ENCODE measurements at places on chromosomes 4 and X.
A peak's percentile ranks its signal among the peaks of the same experiment; 100 is the strongest.

- DNase-seq = no peak
These were observed 47.0 kb downstream of the FTHL17 start for GRCh38 chrX:31024866-31025265.

- no peak for DNase-seq
These were observed 123.8 kb downstream of the LUZP4 start for GRCh38 chrX:115413246-115413878.

DNA sequence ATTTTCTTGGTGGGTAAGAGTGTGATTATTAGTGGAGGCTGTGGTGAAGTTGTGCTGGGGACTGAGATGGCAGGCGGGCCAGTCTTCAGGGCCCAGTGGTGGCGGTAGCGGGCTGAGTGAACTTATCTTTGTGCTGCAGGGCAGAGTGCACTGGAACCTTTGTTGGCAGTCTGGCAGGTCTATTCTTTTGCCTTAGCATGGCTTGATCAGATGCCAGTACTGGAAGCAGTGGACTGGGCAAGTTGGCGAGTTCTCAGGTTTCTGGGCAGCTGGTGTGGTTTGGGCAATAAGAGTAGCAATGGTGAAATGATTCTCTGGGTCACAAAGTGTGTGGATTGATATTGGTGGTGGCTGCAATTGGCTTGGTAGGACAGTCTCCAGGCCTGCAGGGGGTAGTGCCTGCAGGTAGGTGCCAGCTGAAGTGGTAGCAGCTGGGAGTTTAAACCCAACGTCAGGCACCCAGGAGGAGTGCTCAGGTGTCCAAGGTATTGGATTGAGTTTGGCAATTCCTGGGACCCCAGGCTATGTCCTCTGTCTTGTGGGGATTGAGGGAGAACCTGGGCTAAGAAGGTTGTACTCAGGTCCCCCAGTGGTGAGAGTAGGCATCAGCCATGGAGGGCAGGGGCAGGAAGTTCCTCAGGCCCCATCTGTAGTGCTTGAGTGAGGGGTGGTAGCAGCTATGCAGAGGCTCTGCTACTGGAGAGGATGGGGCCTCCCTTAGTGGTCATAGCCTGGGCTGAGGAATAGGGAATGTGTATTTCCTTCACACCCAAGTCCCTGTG, 34.9 kb upstream of the SLC25A14 start:
- no peak for DNase-seq

DNA sequence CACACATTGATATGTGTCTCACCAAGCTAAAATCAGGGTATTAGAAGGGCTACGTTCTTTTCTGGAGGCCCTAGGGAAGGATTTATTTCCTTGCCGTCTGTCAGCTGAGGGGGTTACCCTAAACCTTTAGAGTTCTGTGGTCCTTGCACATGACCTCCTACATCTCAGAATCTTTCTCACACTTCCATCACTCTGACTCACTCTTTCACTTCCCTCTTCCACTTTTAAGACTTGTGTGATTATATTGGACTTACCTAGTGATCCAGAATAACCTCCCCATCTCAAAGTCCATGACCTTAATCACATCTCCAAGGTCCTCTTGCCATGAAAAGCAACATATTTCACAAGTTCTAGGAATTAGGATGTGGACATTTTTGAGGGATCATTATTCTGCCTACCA, 53.6 kb upstream of the FUNDC1 start:
- no peak for DNase-seq

DNA sequence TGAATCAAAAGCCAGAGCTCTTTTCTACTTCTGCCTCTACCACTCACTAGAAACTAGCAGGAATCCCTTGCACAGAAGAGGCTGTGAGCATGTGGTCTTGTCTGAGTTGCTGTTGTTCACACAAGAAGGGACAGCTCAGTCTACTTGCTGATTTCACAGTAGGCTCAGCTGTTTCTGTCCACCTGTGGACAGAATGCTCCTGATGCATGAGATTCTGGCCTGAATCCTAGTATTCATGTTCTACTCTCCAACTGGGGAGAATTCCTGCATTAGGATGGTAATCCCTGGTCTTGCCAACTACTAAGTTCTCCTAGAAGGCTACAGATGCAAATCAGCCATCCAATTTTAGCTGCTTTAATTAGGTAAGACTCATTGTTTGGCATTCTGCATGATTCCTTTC, 112.8 kb downstream of the PPA2 start:
- DNase-seq = no peak

- no peak for DNase-seq
These were observed 99.6 kb downstream of the CEP135 start for GRCh38 chr4:56048383-56048701.

DNA sequence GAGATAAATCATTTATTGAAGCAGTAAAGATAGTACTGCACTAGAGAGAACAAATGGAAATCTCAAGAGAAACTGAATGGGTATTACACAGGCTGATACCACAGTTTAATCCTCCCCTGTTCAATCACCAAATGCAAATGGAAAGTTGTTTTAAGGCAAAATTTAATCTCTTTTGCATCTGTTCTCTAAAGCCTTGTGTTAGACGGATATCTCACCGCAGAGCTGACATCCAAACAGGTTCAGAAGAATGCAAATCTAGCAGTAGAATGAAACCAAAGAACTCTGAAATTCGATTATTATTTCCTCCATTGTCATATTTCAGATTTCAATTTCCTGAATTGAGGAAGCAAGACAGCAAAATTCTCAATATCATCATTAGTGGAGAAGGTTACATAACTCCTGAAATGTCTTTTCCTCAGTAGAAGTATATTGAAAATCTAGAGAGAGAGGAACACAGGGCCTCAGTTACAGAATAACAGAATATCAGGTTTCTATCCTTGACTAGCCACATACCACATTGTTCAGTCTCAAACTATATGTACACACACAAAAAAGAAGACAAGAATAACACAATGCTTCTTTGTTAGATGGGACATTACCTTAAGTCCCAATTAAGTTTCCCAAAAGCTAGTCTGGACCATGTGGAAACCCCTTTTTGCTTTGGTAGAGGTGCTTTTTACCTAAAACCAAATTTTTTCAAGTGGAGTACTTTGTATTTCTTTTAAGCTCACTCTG, 94.1 kb upstream of the BANK1 start:
- no peak for DNase-seq

DNA sequence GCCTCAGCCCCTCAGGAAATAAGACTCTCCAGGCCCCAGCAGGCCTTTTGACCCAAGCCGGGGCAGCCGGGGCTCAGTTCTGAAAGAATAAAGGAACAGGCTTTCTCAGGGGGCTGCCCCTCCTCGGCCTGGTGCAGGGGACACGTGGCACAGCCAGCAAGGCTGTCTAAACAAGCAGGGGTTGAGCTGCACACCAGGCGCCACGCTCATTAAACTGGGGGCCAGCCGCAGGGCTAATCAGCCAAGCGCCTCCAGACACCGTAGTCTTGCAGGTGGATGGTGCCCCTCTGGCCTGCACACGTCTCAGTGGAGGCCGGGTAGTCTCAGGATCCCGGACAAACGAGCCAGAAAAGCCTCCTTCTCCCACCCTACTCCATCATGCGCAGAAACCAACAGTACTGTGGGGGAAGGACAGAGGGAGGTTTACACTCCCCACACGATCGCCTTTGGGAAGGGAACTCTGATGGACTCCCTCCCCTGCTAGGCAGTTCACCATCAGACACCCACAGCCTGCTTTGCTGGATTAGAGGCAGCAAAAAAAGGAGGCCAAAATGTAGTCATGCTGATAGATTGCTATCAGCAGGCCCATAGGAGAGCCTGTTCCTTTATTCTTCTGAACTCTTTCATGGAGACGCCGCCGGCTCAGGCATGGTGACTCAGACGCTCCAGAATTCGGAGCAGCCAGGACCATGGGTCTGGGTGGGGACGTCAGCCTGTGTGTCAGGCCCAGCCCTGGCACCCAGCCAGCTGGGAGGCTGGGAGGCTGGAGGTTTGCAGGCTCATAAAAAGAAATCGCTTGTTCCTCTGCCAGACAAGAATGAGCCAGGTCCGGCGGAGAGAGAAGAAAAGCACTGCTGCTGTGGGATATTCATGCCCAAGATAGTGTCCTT, 342.4 kb downstream of the BCOR start:
- no peak for DNase-seq

DNA sequence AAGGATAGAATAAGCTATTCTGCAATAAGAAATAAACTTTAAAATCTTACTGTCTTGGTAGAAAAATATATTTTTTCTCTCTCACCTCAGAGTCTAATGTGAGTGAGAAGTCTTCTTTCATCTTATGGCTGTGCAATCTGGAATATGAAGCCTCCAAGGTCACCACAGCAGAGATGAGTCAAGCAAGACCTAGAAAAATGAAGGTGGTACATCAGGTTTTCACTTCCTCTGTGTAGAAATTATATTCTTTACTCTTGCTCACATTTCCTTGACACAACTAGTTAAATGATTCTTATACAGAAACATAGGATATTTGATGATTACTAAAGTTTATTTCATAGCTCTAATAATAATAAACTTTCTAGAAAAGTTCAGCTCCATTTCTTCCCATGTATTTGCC, 211.4 kb downstream of the CXXC4 start:
- DNase-seq = no peak

- no peak for DNase-seq
These were observed 3.2 kb upstream of the NEK1 start for GRCh38 chr4:169615467-169616106.

GRCh38 chrX:136549226-136549625, 17.2 kb downstream of the VGLL1 start:
- DNase-seq = no peak

- peak; percentile 38 for DNase-seq
These were observed 863 bp upstream of the FAM193A start for GRCh38 chr4:2535376-2536192.

GRCh38 chr4:76457885-76458284, 22.9 kb downstream of the SHROOM3 start:
- DNase-seq = no peak
